ENCODE measurements at places on chromosomes 1 and 21.

GRCh38 chr1:69088571-69088970 lies 479.2 kb upstream of the LRRC7 start:
- H3K27ac ChIP-seq, result no peak overlapping the region
- no peaks in the 10 kb centered on the region for H3K27me3 ChIP-seq
- H3K4me3 ChIP-seq, result no peak overlapping the region
- no peak for DNase-seq
- no peaks in the 10 kb centered on the region for H3K4me1 ChIP-seq

DNA sequence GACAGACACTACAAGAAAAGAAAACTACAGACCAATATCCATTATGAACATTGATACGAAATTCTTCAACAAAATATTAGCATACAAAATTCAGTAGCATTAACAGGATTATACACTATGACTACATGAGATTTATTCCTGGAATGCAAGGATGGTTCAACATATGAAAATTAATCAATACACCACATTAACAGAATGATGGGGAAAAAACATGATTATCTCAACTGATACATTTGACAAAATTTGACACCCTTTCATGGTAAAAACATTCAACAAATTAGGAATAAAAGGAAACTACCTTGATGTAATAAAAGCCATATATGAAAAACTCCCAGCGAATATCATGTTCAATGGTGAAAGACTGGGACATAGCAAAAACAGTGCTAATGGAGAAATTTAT lies 31.5 kb downstream of the TRPM2 start:
- H3K27ac ChIP-seq, result no peak overlapping the region
- H3K36me3 ChIP-seq, result no peaks in the 10 kb centered on the region
- H3K4me3 ChIP-seq, result no peak overlapping the region
- DNase-seq, result no peak

- H3K4me1 ChIP-seq, result peaks cover 24% of the 10 kb centered on the region
- H3K36me3 ChIP-seq, result no peaks in the 10 kb centered on the region
- no peak for DNase-seq
Observed at GRCh38 chr1:100131623-100132022, 1.1 kb downstream of the SASS6 start.

DNA sequence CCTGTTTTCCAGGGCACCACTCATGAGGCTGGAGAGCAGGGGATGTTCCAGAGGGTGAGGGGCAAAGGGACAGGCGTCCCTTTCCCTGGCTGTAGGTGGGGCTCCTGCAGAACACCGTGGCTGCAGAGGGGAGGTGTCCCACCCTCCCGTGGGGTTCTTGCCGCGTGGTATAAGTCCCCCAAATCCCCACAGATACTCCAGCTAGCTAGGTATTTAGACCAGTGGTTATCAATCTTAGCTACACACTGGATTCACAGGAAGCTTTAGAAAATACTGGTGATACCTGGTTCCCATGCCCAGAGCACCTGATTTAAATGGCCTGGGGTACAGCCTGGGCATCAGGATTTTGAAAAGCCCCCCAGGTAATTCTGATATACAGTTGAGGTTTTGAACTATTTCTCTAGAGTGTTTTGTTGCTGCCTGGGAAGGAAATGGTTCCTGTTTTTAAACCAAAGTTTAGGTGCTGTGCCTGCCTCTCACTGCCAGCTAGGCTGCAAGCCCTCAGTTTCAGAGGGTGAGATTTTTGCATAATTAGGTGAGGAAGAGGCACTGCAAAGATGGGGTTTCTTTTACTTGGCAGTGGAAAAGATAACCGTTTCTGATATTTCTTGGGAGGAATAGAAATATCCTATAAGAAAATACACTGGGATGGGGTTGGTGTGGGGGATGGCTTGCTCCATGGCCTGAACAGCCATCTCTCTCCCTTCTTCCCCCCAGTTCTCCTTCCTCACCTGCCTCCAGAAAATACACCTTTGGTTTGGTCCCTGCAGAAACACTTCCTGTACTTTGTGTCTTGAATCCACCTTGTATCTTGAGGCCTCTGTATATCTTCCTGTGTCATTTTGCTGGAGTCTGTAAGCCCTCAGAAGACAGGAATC lies 51.7 kb downstream of the RASSF5 start:
- peaks cover 24% of the 10 kb centered on the region for H3K27me3 ChIP-seq
- H3K4me1 ChIP-seq, result peaks cover 6% of the 10 kb centered on the region
- no peaks in the 10 kb centered on the region for H3K36me3 ChIP-seq
- no peak overlapping the region for H3K4me3 ChIP-seq

- no peaks in the 10 kb centered on the region for H3K36me3 ChIP-seq
- no peaks in the 10 kb centered on the region for H3K4me1 ChIP-seq
- no peak for DNase-seq
- H3K27me3 ChIP-seq, result no peaks in the 10 kb centered on the region
- H3K4me3 ChIP-seq, result no peak overlapping the region
- no peak overlapping the region for H3K27ac ChIP-seq
Observed at GRCh38 chr1:235270625-235271024, 57.4 kb downstream of the ARID4B start.

DNA sequence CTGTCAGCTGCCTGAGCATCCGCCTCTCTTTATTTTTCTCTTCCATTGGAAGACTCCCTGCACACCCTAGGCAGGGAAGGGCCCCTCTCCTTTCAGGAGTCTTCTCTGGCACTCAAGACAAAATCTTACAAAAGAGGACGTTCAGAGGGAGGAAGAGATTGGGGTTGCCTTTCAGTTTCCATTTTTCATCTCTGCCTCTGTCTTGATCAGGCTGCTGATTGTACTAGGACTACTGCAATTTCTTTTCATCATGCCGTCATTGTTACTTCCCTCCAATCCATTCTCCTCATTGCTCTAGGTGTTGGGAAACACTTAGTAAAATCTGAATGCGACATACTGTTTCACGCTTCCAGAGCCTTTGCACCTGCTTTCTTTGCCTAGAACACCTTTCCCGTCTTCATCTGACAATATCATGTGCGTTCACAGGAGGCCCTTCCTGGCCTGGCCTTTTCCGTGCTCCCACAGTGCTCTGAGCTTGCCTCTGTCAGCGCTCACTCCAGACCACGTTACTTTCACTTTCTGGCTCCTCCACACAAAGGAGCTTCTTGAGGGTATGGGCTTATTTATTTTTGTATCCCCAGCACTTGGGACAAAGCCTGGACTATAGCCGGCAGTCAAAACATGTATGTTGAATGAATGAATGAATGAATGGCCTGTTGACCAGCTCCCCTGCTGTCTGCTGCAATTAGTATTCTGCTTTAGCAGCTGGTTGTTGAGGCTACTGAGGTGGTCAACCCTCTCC lies 10.9 kb downstream of the LRRC71 start:
- H3K4me3 ChIP-seq, result no peak overlapping the region
- no peaks in the 10 kb centered on the region for H3K36me3 ChIP-seq
- peaks cover 2% of the 10 kb centered on the region for H3K4me1 ChIP-seq
- no peaks in the 10 kb centered on the region for H3K27me3 ChIP-seq

DNA sequence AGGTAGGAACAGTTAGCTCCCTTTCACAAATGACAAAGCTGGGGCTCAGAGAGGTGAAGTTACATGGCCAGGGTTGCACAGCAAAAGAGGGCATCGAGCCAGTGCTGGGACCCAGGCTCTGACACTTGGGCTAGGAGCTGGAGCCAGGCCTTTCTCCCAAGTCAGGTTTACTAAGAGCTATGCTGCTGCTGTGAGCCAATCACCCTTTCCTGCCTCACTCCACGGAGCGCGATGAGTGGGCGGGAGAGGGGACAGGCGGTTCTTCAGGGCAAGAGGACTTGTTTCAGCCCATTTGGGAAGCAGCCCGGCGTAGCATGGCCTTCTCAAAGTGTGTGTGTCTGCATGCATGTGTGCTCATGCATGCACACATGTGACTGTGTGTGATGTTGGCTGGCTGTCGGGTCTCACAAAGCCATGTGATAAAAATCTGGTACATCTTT lies 10.6 kb downstream of the ID3 start:
- H3K27ac ChIP-seq, result peak overlapping the region; percentile 3
- H3K27me3 ChIP-seq, result no peaks in the 10 kb centered on the region
- no peaks in the 10 kb centered on the region for H3K36me3 ChIP-seq

GRCh38 chr1:246591047-246591446 lies 24.8 kb downstream of the CNST start:
- no peaks in the 10 kb centered on the region for H3K27me3 ChIP-seq
- H3K4me3 ChIP-seq, result no peak overlapping the region
- peaks cover 24% of the 10 kb centered on the region for H3K4me1 ChIP-seq
- no peak overlapping the region for H3K27ac ChIP-seq
- DNase-seq, result no peak
- no peaks in the 10 kb centered on the region for H3K36me3 ChIP-seq

DNA sequence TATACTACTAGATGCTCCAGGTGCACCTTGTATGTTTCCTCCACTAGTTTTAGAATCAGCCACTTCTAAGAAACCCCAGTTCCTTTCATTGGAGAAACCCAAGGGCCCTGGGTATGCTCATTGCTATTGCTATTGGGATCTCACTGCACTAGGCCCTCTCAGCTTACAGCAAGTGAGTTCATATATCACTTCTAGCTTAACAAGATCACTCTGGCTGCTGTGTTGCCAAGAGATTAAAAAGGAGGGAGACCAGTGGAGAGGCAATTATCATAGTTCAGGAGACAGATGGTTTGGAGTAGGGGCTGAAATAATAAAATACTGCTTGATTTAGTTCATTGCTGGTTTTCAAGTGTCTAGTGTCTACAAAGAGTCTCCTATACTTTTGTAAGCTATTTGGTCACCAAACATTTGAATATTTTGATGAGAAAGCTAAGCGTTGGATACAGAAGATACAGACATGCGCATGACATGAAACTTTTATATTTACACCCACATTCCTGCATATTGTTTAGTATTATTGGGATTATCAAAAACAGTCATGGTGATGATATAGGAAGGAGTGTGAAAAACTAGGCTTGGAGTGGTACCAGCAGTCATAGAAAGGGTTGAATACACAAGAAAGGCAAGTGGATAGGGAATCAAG lies 671.9 kb downstream of the ADGRL2 start:
- no peaks in the 10 kb centered on the region for H3K4me1 ChIP-seq
- H3K36me3 ChIP-seq, result no peaks in the 10 kb centered on the region
- H3K27me3 ChIP-seq, result no peaks in the 10 kb centered on the region
- no peak overlapping the region for H3K4me3 ChIP-seq

DNA sequence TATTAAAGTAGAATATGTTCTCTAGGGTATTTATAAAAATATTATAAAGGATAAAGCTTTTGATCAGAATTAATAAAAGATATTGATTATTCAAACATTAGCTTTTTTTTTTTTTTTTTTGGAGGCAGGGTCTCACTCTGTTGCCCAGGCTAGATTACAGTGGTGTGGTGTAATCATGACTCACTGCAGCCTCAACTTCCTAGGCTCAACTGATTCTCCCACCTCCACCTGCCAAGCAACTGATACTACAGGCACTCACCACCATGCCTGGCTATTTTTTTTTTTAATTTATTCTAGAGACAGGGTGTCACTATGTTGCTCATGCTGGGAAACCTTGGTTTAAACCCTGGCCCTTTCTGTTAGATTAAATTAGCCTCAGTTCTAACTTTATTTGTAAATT lies 188.3 kb downstream of the CLEC20A start:
- peaks cover 2% of the 10 kb centered on the region for H3K4me1 ChIP-seq
- H3K36me3 ChIP-seq, result no peaks in the 10 kb centered on the region
- H3K27me3 ChIP-seq, result no peaks in the 10 kb centered on the region

DNA sequence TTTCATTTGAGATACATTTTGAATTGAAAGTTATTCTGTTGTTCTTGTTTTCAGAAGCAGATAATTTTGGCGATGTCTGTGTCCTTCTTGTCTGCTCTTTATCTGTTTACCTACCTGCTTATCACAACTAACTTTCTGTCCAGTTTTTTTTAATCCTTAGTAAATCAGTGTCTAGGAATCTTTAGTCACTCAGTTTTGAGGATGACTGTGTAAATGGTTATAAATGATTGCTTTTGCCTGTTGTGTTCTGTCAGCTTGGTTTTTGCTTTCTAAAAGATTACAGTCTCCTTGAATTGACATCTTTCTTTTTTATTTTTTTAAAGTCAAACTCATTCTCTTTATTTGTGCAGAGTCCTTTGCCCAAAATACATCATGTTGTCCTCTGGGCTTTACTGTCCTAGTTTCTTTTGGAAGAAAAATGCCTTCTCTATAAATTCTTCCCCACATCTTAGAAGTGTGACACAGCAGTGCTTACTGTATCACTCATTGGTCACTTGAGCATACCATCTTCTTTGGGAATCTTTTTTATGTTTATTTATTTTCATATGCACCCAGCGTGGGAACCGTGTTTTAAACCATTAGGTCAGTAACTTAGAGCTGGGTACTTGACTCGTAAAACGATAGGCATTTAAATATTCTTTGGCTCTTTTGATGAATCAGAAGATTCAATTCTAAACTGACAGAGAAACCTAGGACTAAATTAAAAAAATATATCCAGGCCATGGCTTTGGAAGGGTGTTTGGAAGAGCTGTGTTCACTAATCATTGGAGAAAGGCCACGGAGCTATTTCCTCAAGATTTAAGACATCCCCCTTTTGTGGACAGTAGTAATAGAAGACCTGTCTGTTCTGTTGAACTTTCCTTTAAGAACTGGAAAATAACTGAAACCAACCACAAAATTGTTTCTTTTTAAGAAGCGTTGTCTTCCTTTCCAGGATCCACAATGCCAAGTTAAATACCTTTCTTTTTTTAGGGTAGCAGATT lies 20.9 kb downstream of the LAMC1 start:
- DNase-seq, result no peak
- no peaks in the 10 kb centered on the region for H3K36me3 ChIP-seq
- no peaks in the 10 kb centered on the region for H3K27me3 ChIP-seq
- H3K27ac ChIP-seq, result no peak overlapping the region

GRCh38 chr1:76587212-76587611 lies 280.1 kb upstream of the ST6GALNAC5 start:
- H3K27ac ChIP-seq, result no peak overlapping the region
- DNase-seq, result no peak
- H3K4me1 ChIP-seq, result no peaks in the 10 kb centered on the region
- no peaks in the 10 kb centered on the region for H3K27me3 ChIP-seq
- H3K4me3 ChIP-seq, result no peak overlapping the region

DNA sequence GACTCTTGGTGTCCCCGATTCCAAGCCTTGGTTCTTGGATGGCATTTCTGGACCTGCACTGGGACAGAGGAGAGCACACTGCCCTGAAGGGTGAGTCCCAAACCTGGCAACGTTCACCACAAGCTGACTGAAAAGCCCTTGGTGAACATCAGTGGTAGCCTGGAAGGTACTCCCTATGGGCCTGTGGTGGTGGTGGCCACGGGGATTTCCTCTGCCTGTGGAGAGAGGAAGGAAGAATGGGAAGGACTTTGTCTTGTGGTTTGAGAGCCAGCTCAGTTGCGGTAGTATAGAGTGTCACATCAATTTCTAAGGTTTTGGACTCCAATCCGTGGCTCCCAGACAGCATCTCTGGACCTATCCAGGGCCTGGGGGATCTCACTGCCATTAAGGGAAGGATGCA lies 50.7 kb downstream of the DNAH14 start:
- DNase-seq, result no peak
- H3K4me1 ChIP-seq, result no peaks in the 10 kb centered on the region
- H3K27ac ChIP-seq, result no peak overlapping the region
- H3K27me3 ChIP-seq, result no peaks in the 10 kb centered on the region
- H3K4me3 ChIP-seq, result no peak overlapping the region
- H3K36me3 ChIP-seq, result no peaks in the 10 kb centered on the region

GRCh38 chr1:37152491-37152890 lies 118.2 kb upstream of the GRIK3 start:
- no peaks in the 10 kb centered on the region for H3K4me1 ChIP-seq
- no peak overlapping the region for H3K4me3 ChIP-seq
- H3K36me3 ChIP-seq, result no peaks in the 10 kb centered on the region

GRCh38 chr1:90781534-90781933 lies 64.4 kb upstream of the BARHL2 start:
- DNase-seq, result no peak
